Stimulated activated CD8-positive, alpha-beta memory T cell treated with anti-CD3 and anti-CD28 coated beads, Interleukin-4, amount 100 ng/mL, for 1 hour (primary cell): ENCODE measurements at places on chromosomes 4 and X.
A peak's percentile ranks its signal among the peaks of the same experiment; 100 is the strongest.

DNA sequence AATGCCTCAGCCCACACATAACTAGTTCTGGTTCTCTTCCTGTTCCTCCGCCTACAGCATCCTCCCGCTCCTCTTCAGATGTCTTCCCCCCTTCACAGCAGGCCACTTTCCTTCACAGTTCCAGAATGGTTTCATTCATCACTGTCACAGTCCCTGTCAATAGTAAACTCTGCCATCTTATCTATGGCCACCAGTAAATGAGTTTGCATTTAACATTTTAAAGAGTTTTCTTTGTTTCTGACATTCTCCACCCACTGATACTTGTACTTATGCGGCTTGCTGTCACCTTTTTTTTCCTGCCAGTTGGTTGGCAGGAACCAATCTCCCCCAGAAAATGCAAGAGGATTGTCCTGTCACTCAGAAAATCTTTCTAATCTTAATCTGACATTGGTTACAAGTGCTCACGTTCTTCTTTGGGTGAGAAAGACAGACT lies 114.1 kb downstream of the GLUD2 start:
- no peak for DNase-seq

GRCh38 chr4:37662251-37662650 lies 23.9 kb downstream of the RELL1 start:
- DNase-seq: no peak

- no peak for DNase-seq
Observed at GRCh38 chrX:1392376-1393068, 609 bp upstream of the SLC25A6 start.

- DNase-seq: no peak
Observed at GRCh38 chr4:93960450-93960849, 131.9 kb downstream of the ATOH1 start.

GRCh38 chr4:41839916-41840854 lies 91.7 kb upstream of the PHOX2B start:
- no peak for DNase-seq

- no peak for DNase-seq
Observed at GRCh38 chr4:168978001-168978700, 31.9 kb downstream of the CBR4 start.

- DNase-seq: no peak
Observed at GRCh38 chrX:40166582-40166981, 68.8 kb upstream of the BCOR start.

DNA sequence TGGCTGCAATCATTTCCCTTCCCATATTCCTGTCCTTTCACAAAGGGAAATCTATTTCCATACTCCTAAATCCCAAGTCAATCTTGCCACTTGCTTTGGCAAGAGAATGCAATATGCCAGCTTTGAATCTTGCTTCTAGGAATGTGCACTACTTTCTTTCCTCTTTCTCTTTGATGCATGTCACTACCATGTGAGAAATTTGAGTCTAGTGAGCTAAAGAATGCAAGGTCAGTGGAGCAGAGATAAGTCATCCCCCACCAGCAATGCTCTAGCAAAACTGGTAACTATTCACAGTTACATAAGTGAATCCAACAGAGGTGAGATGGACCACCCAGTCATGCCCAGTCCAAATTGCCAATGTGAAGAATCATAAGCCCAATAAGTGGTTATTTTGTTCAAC lies 910.4 kb downstream of the RAB28 start:
- DNase-seq: no peak

- no peak for DNase-seq
Observed at GRCh38 chr4:67083496-67083895, 461.8 kb downstream of the CENPC start.

- peak; percentile 60 for DNase-seq
Observed at GRCh38 chr4:128811571-128812441, 2.3 kb downstream of the JADE1 start.
